Upper lobe of left lung (tissue), 6 donors: ENCODE measurements at places on chromosomes 11 and 22. TPM values are rescaled to one million over a fixed set of nuclear protein-coding genes. Genes with fewer than 3 reads are reported as not detected.

DNA sequence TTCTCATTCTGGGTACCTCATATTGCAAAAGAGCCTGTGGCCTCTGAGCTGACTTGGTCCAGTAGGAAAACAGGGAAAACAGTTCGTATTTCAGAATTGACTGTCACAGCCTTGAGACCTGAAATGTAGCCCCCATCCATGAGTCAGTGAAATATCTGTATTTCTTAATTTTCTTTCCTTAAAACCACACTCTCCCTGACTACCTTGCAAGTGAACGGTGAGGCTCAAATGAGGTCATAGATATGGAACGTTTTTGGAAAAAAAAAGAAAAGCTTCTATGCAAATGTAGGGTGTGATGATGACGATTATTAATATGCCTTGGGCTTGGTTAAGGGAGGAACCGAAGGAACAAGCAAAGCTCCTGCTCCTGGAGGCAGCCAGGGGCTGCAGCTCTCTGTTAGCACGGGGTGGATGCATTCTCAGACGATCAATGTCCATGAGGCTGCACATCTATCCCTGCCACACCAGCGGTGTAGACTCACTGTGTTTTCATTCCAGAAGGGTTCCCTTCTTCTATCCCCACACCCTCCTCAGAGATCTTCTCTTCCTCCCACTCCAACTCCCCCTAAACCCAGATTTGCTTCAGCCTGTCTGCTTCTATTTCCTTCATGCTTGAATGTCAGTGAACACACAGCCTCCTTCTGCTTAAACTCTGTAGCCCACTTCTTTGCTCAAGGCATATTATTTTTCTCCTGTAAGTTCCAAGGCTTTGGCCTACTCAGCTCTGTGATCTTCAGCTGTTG is 29.2 kb upstream of the SCN3B start:
- no peaks in the 10 kb centered on the region for H3K27me3 ChIP-seq
- no peak overlapping the region for H3K4me3 ChIP-seq
- DNase-seq, result no peak
- H3K4me1 ChIP-seq, result no peaks in the 10 kb centered on the region
- no peaks in the 10 kb centered on the region for H3K36me3 ChIP-seq

DNA sequence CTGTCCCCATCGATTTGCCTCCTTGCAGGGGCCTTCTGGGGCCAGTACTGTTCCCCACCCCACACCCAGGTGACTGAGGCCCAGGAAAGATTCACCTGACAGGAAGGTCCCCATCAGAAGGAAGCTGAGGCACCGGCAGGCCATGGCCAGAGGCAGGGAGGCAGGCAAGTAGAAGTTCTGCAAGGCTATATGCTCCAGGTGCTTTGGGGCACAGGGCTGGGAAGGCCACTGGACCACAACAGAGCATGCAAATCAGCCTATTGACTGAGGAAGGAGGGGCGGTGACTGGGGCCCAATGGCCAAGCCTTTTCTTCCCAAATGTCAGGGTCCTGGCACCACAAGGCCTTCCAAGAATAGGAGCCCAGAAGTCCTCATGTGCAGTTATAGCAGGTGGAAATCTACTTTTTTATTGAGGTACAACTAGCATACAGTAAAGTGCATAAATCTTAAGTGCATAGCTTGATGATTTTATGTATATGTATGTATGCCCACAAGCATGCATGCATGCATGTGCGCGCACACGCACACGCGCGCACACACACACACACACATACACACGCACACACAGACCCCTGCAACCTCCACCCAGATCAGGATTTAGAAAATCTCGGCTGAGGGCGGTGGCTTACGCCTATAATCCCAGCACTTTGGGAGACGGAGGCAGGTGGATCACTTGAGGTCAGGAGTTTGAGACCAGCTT is at the start of gene VPREB3:
Gene VPREB3 (minus strand): TSS at position 206 of the 700 bp plus-strand sequence. CDS start 62 bp downstream, at position 144.
- H3K36me3 ChIP-seq, result no peaks in the 10 kb centered on the region
- no peak within 1 kb of the TSS for H3K27ac ChIP-seq

- DNase-seq, result peak; percentile 15
- peaks cover 5% of the 10 kb centered on the region for H3K4me1 ChIP-seq
- no peaks in the 10 kb centered on the region for H3K27me3 ChIP-seq
- H3K27ac ChIP-seq, result no peak overlapping the region
- no peaks in the 10 kb centered on the region for H3K36me3 ChIP-seq
These were observed 7.2 kb downstream of the MS4A15 start for GRCh38 chr11:60763692-60764369.

TMPRSS13 gene
- total RNA-seq, result 26.2 TPM

DNA sequence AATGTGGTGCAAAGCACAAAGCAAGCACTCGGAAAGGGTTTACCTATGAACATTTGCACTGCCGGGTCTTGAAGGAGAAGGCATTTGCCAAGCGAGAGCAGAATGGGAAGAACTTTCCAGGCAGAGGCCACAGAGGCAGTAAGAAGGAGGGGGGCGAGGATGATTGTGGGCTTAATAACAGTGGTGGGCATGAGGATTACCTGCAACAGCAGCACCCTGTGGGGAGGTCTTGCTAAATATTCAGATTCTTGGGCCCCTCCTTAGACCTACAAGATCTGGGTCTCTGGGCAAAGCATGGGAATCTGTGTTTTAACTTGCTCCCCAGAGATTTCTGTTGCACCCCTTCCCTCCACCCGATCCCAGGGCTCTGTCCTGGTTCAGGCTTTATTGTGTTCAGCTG is 75.1 kb upstream of the ZBED5 start:
- DNase-seq, result no peak
- no peak overlapping the region for H3K4me3 ChIP-seq
- H3K27me3 ChIP-seq, result no peaks in the 10 kb centered on the region
- peaks cover 22% of the 10 kb centered on the region for H3K4me1 ChIP-seq

APOBEC3H gene
- 0.91 TPM for total RNA-seq

GRCh38 chr11:20041499-20041898 is 118.8 kb downstream of the DBX1 start:
- H3K36me3 ChIP-seq, result peaks cover 19% of the 10 kb centered on the region
- H3K4me1 ChIP-seq, result peaks cover 3% of the 10 kb centered on the region
- no peak overlapping the region for H3K27ac ChIP-seq
- DNase-seq, result no peak

FAM227A gene
- total RNA-seq, result 2.3 TPM

- no peaks in the 10 kb centered on the region for H3K27me3 ChIP-seq
- no peaks in the 10 kb centered on the region for H3K4me1 ChIP-seq
- H3K4me3 ChIP-seq, result no peak overlapping the region
- H3K27ac ChIP-seq, result no peak overlapping the region
- no peak for DNase-seq
These were observed 29.8 kb downstream of the SHISA8 start for GRCh38 chr22:41885116-41885515.

DNA sequence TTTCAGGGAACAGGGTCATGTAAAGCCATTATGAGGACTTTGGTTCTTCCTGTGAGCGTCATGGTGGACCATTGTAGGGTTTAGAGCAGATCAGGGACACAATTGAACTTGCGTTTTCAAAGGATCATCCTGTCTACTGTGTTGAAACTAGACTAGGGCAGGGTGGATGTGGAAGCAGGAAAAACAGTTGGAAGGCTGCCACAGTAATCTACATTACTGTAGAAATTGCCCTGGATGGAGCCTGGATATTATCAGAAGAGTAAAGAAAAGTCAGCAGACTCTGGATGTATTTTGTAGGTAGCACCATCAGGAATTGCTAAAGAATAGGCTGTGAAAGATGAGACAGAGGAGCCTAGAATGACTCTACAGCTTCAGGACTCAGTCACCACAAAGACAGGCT is 5.4 kb downstream of the POU2AF2 start:
- no peak for DNase-seq
- H3K27me3 ChIP-seq, result no peaks in the 10 kb centered on the region
- H3K36me3 ChIP-seq, result no peaks in the 10 kb centered on the region
- H3K4me1 ChIP-seq, result no peaks in the 10 kb centered on the region
- H3K4me3 ChIP-seq, result no peak overlapping the region

GNG3 gene
- total RNA-seq, result not detected

PNPLA3 gene
- total RNA-seq, result 0.76 TPM

DUSP8 gene
- total RNA-seq, result 15.8 TPM

DRD2 gene
- total RNA-seq, result not detected
